HFFc6 (cell line): ENCODE measurements at places on chromosomes 6 and 20. TPM values are rescaled to one million over a fixed set of nuclear protein-coding genes. Genes with fewer than 3 reads are reported as not detected.
A peak's percentile ranks its signal among the peaks of the same experiment; 100 is the strongest.

- peaks cover 76% of the 10 kb centered on the region for H3K4me1 ChIP-seq
- DNase-seq = peak; percentile 20
- H3K27me3 ChIP-seq = no peaks in the 10 kb centered on the region; the same call in 1 of the 2 replicates
These were observed 93.1 kb downstream of the EPB41L2 start for GRCh38 chr6:130969791-130970491.

The SH3BGRL2 gene
- total RNA-seq = 0.26 to 0.51 TPM (median 0.37 TPM) in 3 replicates

DNA sequence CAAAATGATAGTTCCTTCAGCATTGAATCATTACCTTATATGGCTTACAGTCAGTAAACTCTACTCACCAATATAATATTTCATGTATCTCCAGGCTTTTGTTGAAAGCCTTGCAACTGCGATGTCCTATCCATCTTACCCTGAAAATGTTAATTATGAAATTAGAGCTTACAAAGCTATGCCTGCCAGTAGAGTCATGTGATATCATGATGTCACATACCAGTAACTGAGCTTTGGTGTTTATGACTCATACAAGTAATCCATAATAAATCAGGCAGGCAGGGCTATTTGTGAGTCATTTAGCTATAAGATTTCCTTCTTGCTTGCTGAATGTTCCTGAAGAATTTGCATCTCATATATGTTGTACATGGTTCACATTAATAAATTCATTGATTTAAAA is 44.9 kb upstream of the FAM83B start:
- H3K4me3 ChIP-seq = no peak overlapping the region
- DNase-seq = peak; percentile 60
- H3K27me3 ChIP-seq = no peaks in the 10 kb centered on the region; the same call in 1 of the 2 replicates
- peaks cover 25% of the 10 kb centered on the region; the same call in 1 of the 2 replicates for H3K4me1 ChIP-seq
- no peak overlapping the region for H3K27ac ChIP-seq

GRCh38 chr20:43829951-43830690 is 84.5 kb upstream of the TOX2 start:
- DNase-seq = no peak
- H3K4me3 ChIP-seq = no peak overlapping the region
- no peak overlapping the region for H3K27ac ChIP-seq
- peaks cover 5% of the 10 kb centered on the region; the same call in 1 of the 2 replicates for H3K36me3 ChIP-seq
- peaks cover 12% of the 10 kb centered on the region for H3K27me3 ChIP-seq

The SPATA25 gene
- 0.74 TPM in 2 of 3 replicates, not detected in the other for total RNA-seq

The DUSP15 gene
- not detected in 2 replicates for total RNA-seq

The SLC17A1 gene
- not detected in 3 replicates for total RNA-seq

The SYCP2 gene
- 0.32 to 0.61 TPM (median 0.39 TPM) in 3 replicates for total RNA-seq

DNA sequence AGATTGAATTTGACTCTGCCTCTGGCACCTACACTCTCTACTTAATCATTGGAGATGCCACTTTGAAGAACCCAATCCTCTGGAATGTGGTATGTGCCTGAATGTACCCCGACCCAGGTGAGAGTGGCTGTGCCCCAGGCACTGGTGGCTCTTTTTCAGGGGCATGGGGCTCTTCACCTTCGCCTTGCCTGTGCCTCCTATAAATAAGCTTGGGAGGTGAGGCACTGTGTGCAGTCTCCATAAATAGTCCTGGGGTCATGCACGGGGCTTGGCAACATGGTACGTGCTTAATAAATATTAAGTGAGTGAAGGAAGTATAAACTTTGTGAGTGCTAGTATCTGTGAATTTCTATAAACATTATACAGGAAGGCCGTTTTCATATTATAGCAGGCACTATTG is 33.0 kb downstream of the GHRH start:
- no peak for DNase-seq
- peaks cover 49% of the 10 kb centered on the region for H3K36me3 ChIP-seq
- H3K4me3 ChIP-seq = no peak overlapping the region
- H3K27ac ChIP-seq = no peak overlapping the region

- peaks cover 93% of the 10 kb centered on the region for H3K36me3 ChIP-seq
- H3K4me1 ChIP-seq = peaks cover 63% of the 10 kb centered on the region
- H3K27ac ChIP-seq = peak overlapping the region; percentile 48; the same call in 1 of the 2 replicates
- no peaks in the 10 kb centered on the region; the same call in 1 of the 2 replicates for H3K27me3 ChIP-seq
These were observed 40.8 kb downstream of the NT5E start for GRCh38 chr6:85490516-85491248.

- H3K4me3 ChIP-seq = no peak overlapping the region
- no peak for DNase-seq
- H3K4me1 ChIP-seq = no peaks in the 10 kb centered on the region
- H3K36me3 ChIP-seq = peaks cover 38% of the 10 kb centered on the region
- H3K27me3 ChIP-seq = no peaks in the 10 kb centered on the region
- no peak overlapping the region for H3K27ac ChIP-seq
These were observed 97.4 kb downstream of the IRF4 start for GRCh38 chr6:489001-489400.

DNA sequence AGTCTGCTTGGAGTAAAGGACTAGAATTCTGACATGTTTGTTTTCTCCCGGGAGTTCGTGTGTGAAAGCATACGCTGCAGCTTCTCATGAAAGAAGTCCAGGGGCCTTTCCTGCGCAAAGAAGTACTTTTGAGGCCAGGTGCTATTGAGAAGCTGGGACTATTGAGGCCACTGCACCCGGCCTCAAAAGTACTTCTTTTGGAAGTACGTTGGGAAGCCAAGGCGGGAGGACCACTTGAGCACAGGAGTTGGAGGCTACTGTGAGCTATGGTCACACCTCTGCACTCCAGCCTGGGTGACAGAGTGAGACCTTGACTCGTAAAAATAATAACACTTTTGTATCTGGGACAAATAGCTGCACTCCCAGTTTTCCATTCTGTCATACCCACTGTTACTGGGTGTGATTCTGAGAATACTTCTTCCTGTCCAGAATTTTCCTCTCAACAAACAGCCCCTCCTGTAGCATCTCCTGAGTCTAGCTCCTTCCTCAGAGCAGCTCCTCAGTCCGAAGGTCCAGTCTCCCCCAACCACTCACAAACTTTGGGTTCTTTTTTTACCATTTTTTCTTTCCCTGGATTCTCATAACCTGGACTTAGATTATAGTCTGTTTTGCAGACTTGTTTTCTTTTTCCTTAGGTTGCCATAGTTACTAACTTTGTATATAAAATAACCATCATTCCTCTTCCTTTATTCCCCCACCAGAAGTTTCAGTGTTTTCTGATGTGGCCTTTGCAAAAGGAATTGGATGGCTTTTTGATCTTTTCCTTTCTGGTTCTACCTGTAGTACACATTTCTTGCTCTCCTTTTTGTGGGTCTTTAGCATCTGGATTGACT is 12.7 kb downstream of the STK35 start:
- peak overlapping the region; percentile 82 for H3K27ac ChIP-seq
- H3K4me3 ChIP-seq = no peak overlapping the region
- peaks cover 49% of the 10 kb centered on the region for H3K4me1 ChIP-seq
- H3K36me3 ChIP-seq = peaks cover 28% of the 10 kb centered on the region
- no peak for DNase-seq
- H3K27me3 ChIP-seq = no peaks in the 10 kb centered on the region

DNA sequence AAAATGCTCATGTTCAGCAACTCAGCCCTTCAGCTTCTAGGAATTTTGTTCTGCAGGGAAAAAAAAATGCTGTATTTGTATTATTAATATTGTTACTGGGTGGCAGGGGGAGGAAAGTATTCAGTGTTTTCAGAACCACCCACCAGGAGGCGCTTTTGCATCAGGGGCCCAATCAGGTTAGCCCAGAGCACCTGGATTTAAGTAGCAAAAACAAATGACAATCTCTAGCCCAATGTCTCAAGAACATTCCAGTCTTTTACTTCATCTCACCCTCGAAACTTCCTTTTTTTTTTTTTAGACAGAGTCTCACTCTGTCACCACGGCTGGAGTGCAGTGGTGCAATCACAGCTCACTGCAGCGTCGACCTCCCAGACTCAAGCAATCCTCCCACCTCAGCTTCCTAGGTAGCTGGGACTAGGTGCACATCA is 635 bp upstream of the C20orf203 start:
- H3K36me3 ChIP-seq = no peaks in the 10 kb centered on the region
- no peak overlapping the region for H3K27ac ChIP-seq
- H3K27me3 ChIP-seq = peaks cover 10% of the 10 kb centered on the region
- peak; percentile 32 for DNase-seq
- no peak overlapping the region for H3K4me3 ChIP-seq
- H3K4me1 ChIP-seq = no peaks in the 10 kb centered on the region

DNA sequence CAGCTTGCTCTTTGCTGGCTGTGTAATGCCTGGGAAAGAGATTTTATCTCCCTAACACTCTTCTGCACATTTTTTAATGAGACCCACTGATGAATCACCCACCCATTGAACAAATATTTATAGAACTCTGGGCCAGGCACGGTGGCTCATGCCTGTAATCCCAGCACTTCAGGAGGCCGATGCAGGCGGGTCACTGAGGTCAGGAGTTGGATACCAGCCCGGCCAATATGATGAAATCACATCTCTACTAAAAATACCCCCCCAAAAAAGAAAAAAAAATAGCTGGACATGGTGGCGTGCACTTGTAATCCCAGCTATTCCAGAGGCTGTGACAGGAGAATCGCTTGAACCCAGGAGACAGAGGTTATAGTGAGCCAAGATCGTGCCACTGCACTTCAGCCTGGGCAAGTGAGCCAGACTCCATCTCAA is 82.1 kb upstream of the SIRPA start:
- H3K4me3 ChIP-seq = peak overlapping the region; percentile 25
- H3K27me3 ChIP-seq = no peaks in the 10 kb centered on the region; the same call in none of the 2 replicates
- H3K4me1 ChIP-seq = peaks cover 92% of the 10 kb centered on the region
- DNase-seq = peak; percentile 96
- H3K36me3 ChIP-seq = no peaks in the 10 kb centered on the region

GRCh38 chr6:45021676-45022075 is 306.5 kb upstream of the RUNX2 start:
- no peak overlapping the region for H3K4me3 ChIP-seq
- DNase-seq = peak; percentile 34

The PSMA7 gene
- 285 to 321 TPM (median 317 TPM) in 3 replicates for total RNA-seq

- no peak for DNase-seq
- no peaks in the 10 kb centered on the region for H3K4me1 ChIP-seq
- no peak overlapping the region for H3K4me3 ChIP-seq
- no peak overlapping the region for H3K27ac ChIP-seq
- no peaks in the 10 kb centered on the region for H3K36me3 ChIP-seq
- H3K27me3 ChIP-seq = peaks cover 4% of the 10 kb centered on the region; the same call in 1 of the 2 replicates
These were observed 14.7 kb upstream of the ZNF831 start for GRCh38 chr20:59148701-59149493.

- no peak for DNase-seq
- H3K36me3 ChIP-seq = no peaks in the 10 kb centered on the region
- H3K4me3 ChIP-seq = no peak overlapping the region
- H3K27me3 ChIP-seq = no peaks in the 10 kb centered on the region
- no peaks in the 10 kb centered on the region for H3K4me1 ChIP-seq
- H3K27ac ChIP-seq = no peak overlapping the region
These were observed 16.8 kb upstream of the ADGB start for GRCh38 chr6:146581968-146582367.

The BRD2 gene
- 137 to 151 TPM (median 143 TPM) in 3 replicates for total RNA-seq

The BHLHE23 gene
- not detected in 3 replicates for total RNA-seq

DNA sequence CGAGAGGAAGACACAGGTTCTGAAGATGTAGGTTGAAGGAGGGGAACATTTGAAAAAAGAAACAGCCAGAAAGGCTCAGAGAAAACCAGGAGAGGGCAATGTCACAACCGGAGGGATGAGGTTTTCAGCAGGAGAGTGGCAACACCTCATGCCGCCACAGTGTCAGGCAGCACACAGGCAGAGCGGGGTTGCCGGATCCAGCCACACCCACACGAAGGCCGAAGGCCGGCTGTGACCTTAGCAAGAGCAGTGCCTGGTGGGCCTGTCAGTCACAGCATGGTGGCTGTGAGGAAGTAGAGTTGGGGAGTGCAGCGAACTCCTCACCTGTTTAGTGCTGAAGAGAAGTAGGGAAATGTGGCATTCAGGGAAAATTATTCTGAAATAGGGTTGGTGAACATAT is 14.0 kb downstream of the HDDC2 start:
- peaks cover 76% of the 10 kb centered on the region for H3K36me3 ChIP-seq
- no peak overlapping the region for H3K4me3 ChIP-seq
- no peak for DNase-seq
- no peaks in the 10 kb centered on the region; the same call in 1 of the 2 replicates for H3K27me3 ChIP-seq
- peaks cover 7% of the 10 kb centered on the region for H3K4me1 ChIP-seq

- no peaks in the 10 kb centered on the region for H3K36me3 ChIP-seq
- H3K27ac ChIP-seq = peak overlapping the region; percentile 49
- no peak overlapping the region for H3K4me3 ChIP-seq
These were observed 10.6 kb upstream of the FAM8A1 start for GRCh38 chr6:17589406-17590096.

GRCh38 chr6:167825332-167826229 is 1.1 kb upstream of the AFDN start:
- no peaks in the 10 kb centered on the region; the same call in 1 of the 2 replicates for H3K27me3 ChIP-seq
- H3K36me3 ChIP-seq = no peaks in the 10 kb centered on the region
- peak; percentile 37 for DNase-seq
- H3K4me3 ChIP-seq = peak overlapping the region; percentile 89
- H3K27ac ChIP-seq = peak overlapping the region; percentile 80

- no peak overlapping the region for H3K27ac ChIP-seq
These were observed 143.4 kb upstream of the EXOC2 start for GRCh38 chr6:836276-836853.

DNA sequence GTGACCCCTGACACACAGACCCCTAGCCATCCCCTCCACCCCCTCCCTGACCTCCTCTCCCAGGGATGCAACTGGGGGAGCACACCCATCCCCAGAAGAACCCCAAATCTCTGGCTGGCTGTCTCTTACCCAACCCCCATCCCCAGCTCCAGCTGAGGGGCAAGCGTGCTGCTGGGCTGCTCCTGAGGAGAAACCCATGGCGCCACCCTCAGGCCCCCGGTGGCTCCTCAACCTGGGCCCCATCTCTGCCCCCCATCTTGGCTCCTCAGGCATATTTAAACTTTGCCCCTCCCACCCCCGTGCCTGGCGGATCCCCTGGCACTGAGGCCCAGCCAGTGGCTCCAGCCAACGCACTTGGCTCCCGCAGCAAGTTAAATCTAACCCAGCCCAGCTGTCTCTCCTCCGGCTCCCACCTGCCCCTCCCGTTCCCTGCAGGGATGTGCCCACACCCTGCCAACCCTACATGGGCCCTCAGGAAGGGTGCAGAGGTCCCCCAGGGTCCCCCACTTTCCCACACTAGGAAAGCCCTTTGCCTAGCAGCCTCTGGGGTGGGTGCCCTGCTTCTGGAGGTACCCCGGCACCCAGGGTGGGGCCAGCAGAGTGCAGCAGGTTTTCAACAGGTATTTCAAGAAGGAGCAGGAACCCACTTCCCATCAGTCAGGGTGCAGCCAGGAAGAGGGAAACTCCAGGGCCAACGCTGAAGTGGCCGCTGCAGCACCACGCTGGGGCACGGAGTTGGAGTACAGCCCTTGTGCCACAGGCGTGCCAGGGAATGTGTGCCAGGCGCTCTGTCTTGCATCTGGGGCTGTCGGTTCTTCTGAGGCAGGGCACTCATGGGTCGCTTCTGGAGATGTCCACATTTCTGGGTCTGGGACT is 5.3 kb upstream of the OSBPL2 start:
- H3K27me3 ChIP-seq = peaks cover 4% of the 10 kb centered on the region
- DNase-seq = no peak
- no peak overlapping the region for H3K4me3 ChIP-seq
- no peak overlapping the region for H3K27ac ChIP-seq

The ADTRP gene
- total RNA-seq = 0.61 to 0.94 TPM (median 0.66 TPM) in 3 replicates

The CDS2 gene
- 35.6 to 40.5 TPM (median 36.7 TPM) in 3 replicates for total RNA-seq

GRCh38 chr6:47722194-47722593 is 23.8 kb downstream of the ADGRF4 start:
- peaks cover 2% of the 10 kb centered on the region; the same call in 1 of the 2 replicates for H3K27me3 ChIP-seq
- H3K27ac ChIP-seq = no peak overlapping the region
- no peaks in the 10 kb centered on the region for H3K36me3 ChIP-seq
- DNase-seq = no peak
- H3K4me3 ChIP-seq = no peak overlapping the region
